ENCODE measurements at places on chromosomes 4 and X.

GRCh38 chr4:8695237-8696219, 103.0 kb downstream of the CPZ start:
- DNase-seq = no peak

DNA sequence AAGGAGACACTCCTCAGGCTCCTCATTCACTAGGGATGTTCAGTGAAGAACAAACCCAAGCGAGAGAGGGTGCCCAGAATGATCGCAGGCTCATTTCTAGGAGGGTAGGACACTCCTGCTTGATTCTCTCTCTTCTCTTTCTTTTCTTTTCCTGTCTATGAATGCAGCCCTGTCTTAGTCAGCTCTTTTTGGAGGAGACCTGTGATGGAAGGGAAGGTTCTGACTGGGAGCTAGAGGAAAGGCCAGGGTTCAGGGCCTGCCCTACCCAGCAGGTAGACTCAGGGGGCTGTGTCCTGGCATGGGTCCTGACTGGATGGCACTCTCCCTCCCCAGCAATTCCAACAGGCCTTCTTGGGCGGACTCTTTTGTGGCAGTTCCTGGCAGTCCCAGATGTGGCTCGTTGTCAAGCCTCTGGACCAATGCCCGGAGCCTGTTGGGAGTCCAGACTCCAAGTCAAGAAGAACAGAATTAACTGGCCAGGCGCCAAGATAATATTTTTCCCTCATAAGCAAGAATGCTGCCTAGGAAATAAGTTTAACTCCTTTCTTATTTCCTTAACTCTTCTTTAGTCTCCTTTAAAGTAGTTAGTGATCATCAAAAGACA, 139.4 kb upstream of the SCML1 start:
- no peak for DNase-seq

- DNase-seq = no peak
Measured at GRCh38 chr4:59195839-59196238, 2004.3 kb upstream of the ADGRL3 start.

GRCh38 chr4:79198951-79199587, 126.8 kb downstream of the NAA11 start:
- DNase-seq = no peak

DNA sequence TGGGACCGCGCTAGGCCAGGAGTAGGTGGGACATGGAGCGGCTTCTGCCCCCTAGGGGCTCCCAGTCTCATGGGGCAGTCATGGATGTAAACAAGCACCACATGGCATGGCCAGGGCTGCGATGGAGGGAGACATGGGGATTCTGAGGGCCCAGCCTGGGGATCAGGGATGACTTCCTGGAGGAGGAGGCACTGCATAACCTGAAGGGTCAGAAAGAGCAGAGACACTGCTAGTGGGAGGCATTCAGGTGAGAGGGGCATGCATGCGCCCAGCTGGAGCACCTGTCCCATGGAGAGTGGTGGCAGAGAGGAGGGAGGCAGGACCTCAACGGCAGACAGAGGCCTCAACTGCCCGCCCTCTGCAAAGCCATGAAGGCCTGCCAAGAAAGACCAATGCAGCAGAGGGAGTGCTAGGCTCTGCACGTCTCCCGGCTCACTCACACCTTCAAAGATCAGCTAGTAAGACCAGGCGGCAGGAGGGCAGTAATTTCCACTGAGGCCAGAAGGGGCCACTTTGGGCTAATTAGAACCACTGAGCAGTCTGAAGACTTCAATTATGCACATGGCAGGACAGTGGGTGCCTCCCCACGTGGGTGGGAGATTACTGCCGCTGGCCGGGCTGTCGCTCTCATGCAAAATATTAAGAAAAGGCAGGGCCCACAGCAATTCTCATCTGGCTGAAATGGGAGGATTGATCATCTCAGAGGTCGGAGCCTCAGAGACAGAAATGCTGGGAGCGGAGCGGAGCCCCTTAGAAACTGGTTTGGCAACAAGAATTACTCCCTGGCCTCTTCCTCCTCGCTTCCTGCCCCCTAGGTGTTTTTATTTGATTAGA, 69.6 kb downstream of the PPP2R2C start:
- DNase-seq = no peak

DNA sequence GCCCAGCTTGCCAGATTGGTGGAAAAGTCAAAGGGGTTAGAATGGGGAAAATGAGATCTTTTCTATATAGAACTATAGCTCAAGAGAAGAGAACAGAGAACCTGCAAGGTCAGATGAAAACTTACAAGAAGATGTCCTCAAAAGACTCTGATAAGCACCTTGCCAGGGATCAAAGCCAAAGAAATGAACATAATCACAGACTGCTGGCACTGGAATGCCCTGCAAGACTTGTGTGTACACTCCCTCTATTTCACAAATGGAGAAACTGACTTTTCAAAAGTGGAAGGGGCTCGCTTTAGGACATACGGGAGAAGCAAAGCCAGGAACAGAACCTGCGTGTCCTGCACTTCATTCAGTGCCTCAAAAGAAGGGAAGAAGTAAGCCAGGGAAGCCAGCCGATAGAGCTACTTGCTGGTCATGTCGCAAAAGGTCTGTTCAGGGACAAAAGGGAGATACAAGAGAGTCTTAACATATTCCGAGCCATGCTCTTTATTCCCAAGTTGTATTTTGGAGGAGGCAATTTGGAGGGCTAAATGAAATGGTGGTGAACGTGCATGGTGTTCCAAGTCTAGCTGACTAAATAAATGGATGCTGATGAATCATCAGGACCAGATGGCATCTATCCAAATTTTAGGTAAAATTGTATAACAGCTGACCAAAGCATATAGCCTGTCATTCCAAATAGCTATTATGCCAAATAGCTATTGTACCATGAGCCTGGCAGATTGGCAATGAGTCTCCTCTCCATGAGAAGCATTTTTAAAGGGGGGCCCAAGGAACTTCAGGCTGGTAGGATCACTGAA, 175.6 kb upstream of the GPC4 start:
- no peak for DNase-seq

GRCh38 chrX:9848718-9849479, 62.7 kb downstream of the SHROOM2 start:
- no peak for DNase-seq

GRCh38 chr4:153705743-153706468, 21.8 kb downstream of the TLR2 start:
- no peak for DNase-seq

GRCh38 chr4:41280010-41280409, 23.3 kb downstream of the UCHL1 start:
- no peak for DNase-seq

- DNase-seq = no peak
Measured at GRCh38 chrX:13015536-13016236, 28.7 kb downstream of the FAM9C start.

DNA sequence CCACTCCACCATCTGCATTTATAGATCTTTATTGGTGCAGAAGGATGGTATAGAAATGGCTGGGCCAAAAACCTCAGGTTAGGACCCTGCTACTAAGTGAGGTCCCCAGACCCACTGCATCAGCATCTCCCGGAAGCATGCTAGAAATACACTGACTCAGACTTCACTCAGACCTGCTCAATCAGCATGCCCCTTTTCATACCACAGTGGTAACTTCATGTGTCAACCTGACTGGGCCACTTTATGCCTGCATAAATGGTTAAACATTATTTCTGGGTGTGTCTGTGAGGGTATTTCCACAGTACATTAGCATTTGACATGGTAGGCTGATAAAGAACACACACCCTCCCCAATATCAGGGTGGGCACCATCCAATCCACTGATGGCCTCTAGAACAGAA, 118.6 kb upstream of the VCX3B start:
- no peak for DNase-seq

DNA sequence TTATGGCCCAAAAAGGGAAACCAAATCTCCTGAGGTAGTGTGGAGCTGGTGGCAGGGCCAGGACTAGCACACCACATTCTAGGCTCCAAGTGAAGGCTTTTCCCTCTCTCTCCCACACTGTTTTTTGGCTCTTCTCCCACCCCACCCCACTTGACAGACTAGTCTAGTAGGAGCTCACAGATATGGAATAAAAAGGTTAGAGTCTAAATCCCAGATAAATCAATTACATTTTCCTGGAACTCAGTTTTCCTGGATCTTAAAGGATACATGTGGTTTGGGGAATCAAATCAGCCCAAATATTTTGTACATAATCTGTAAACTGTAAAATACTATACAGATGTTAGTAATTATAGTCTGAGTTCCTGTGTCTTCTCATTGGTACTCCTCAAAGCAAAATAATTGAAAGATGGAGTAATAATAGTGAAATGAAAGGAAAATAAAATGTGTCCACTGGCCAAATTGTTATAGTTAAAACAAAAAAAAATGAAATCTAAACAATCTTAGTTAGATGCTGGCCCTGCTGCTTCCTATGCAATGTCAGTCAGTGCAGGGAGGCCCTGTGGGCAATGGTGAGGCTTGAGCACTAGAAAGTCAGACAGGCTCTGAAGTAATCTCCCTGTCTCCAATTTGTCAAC, 370.4 kb upstream of the CPEB2 start:
- no peak for DNase-seq

Measured in stimulated activated CD8-positive, alpha-beta memory T cell treated with anti-CD3 and anti-CD28 coated beads, Interleukin-4, amount 100 ng/mL, for 1 hour (primary cell).